ENCODE measurements at places on chromosomes 16 and 17. TPM values are rescaled to one million over a fixed set of nuclear protein-coding genes. Genes with fewer than 3 reads are reported as not detected.

Gene COA3
- total RNA-seq = 113 TPM

Gene TSPOAP1
- total RNA-seq = 92.1 TPM

Gene CMTM2
- total RNA-seq = not detected

Gene BAIAP3
- 7.4 TPM for total RNA-seq

Gene RPTOR
- 24.9 TPM for total RNA-seq

Gene PTX4
- total RNA-seq = 0.30 TPM

Gene SPATA20
- total RNA-seq = 194 TPM

Gene KRT9
- not detected for total RNA-seq

Gene PCTP
- total RNA-seq = 28.5 TPM

Gene TENT4B
- 10.6 TPM for total RNA-seq

Gene DYNLL2
- total RNA-seq = 14.2 TPM
